ENCODE measurements at places on chromosomes 13 and 19.

DNA sequence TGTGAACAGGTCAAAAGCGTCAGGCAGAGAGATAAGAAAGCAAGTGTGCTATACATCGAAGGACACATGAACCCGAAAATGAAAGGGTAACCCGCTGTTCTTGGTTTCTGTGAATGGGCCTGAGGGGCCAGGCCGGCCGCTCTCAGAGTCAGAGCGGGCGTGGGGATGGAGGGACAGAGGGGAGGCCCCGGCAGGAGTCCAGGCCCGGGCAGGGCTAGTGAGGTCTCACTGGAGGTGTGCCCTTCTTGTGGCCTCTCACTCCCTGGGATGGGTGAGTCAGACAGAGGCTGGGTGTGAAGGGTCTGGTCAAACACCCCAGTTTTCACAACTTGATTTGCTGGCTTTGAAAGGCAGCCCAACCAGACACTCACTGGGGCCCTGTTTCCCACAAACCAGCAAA, 17.4 kb upstream of the NDUFS7 start:
- DNase-seq: no peak

DNA sequence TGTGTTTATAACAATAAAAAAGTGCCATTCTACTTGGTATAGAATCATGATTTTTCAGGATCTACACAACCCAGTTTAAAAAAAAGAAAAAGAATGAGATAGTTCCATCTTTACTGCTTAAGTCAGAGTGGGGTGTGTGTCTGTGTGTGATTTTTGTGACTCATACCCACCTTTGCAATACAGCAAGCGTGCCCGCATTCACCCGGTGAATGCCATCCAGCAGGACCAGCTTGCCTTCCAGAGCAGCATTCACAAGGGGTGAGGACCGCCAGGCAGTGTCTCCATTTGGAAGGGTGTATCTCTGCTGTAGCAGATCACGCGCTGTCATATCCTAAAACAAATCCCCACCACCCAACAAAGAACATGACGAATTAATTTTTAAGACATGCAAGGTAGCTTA, 127.7 kb downstream of the VWA8 start:
- DNase-seq: no peak

DNA sequence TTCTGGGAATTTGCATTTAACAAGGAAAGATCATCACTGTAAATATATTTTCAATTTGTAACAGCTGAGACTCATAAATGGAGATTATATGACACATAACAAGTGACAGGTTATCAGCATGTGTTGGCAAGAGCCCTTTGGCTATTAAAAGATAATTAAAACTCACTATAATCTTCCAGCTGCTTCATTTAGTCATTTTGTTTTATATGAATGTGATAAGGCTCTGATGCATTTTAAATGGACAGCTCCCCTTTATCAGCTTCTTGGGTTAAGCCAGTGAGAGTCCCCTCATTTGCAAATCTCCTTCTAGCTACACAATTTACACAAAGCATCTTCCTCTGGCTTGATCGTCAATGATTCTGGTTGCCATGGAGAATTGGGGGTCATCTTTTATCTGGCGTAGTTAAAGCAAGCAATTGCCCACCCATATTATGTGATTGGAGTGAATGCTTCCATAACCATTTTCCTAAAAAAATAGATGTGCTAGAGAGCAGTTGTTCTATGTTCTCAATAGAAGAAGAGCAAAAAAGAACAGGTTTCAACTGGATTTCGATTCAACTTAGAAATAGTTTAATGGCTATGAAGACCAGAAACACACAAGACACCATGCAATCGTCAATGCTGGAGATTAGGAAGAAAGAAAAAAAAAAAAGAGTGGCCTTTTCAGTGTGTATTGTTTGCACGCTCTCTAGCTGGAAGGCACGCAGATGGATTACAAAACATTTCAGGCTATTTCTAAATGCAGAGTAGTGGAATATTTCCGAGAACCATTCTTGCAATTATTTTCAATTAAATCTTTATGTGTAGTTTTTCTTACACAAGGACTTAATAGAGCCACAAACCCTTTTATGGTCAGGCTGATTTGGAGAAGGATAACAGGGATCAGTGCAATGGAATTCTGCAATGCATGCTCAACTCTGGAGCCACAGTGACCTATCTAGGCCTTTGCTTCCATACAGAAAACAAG, 27.4 kb downstream of the STARD13 start:
- no peak for DNase-seq

- DNase-seq: no peak
These were observed 4.8 kb downstream of the STK24 start for GRCh38 chr13:98571955-98572662.

DNA sequence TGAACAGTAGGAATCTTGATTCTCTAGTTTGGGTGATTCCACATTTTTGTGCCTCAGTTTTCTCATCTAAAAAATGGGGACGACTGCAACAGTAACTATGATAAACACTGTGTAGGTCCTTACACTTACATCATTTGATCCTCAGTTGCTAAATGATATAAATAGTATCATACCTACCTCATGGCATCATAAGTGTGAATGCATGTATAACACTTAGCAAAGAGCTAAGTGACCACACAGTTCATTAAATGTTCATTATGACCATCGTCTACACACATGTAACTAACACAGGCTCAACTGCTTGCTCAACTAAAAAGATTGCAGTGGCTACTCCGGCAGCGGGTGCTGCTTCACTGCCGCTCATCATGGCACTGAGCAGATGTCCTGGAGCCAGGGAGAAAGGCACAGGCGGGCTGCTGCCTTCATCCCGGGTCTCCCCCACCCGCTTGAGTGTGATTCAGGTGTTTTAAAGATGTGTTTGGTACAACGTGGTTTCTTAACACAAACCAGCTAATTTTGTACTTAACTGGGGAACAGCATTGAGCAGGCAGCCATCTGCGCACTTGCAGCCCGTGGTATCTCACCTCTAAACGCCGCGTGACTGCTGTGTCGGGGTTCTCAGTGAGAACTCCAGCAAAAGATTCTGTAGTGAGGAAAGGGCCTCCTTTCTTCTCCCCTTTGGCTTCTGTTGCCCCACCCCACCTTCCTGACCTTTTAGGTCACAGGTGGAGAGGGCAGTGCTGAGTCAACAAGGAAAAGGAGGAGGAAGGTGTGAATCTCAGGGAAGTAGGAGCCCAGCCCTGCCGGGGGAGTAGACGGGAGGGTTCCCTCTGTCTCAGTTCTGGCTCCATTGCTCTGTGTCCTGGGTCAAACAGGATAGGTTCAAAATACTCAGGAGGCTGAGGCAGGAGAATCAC, 11.7 kb upstream of the ACTN4 start:
- DNase-seq: no peak

DNA sequence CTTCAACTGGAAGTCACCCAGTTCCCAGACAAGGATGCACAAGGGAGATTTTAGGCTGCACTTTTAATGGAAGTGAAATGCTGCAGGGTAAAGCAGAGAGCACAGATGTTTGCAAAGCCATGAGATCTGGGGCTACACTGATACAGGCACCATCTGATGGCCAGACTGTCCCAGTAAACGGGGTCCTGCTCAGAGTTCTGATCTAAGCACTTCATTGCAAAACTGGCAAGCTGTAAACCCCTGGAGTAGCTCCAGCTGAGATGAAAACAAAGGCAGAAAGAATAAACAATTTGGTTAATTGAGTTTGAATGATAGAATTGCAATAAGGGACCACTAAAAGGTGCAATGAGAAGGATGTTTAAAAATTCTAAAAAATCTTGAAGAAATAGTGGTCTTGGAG, 197.1 kb downstream of the OXGR1 start:
- DNase-seq: no peak

- no peak for DNase-seq
These were observed 86.1 kb upstream of the DOCK9 start for GRCh38 chr13:99063952-99064351.

- DNase-seq: peak; percentile 61
These were observed 1.3 kb downstream of the MAN2B1 start for GRCh38 chr19:12665281-12665573.
